ENCODE measurements at places on chromosomes 2 and 18. TPM values are rescaled to one million over a fixed set of nuclear protein-coding genes. Genes with fewer than 3 reads are reported as not detected.
A peak's percentile ranks its signal among the peaks of the same experiment; 100 is the strongest.

The CDH2 gene
- total RNA-seq, result 111 TPM

The ID2 gene
- total RNA-seq, result 389 TPM

The KLHL41 gene
- total RNA-seq, result 0.28 TPM

The FBXO15 gene
- 0.90 TPM for total RNA-seq

GRCh38 chr2:141699573-141699972 lies 431.2 kb downstream of the LRP1B start:
- H3K27ac ChIP-seq, result no peak overlapping the region
- H3K27me3 ChIP-seq, result no peaks in the 10 kb centered on the region
- no peaks in the 10 kb centered on the region for H3K36me3 ChIP-seq
- no peak for DNase-seq
- H3K4me3 ChIP-seq, result no peak overlapping the region
- H3K4me1 ChIP-seq, result no peaks in the 10 kb centered on the region

GRCh38 chr2:187485523-187485922 lies 37.5 kb upstream of the CALCRL start:
- H3K27ac ChIP-seq, result no peak overlapping the region
- H3K27me3 ChIP-seq, result no peaks in the 10 kb centered on the region
- H3K36me3 ChIP-seq, result peaks cover 13% of the 10 kb centered on the region
- no peak for DNase-seq
- no peak overlapping the region for H3K4me3 ChIP-seq

DNA sequence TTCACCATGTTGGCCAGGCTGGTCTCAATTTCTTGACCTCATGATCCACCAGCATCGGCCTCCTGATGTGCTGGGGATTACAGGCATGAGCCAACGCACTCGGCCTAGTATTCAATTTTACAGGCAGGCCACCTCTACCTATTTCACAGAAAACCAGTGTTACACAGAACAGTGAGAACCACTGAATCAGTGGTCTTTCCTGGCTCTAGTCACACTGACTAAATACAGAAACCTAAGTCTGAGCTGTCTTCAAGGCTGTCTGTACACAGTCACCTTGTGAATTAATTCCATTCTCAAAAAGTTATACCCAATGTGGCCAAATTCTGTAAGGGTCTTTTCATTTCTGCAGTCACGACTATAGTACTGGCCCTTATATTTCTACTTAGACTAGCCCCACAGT lies 3.5 kb downstream of the RNF149 start:
- H3K36me3 ChIP-seq, result no peaks in the 10 kb centered on the region
- peaks cover 12% of the 10 kb centered on the region for H3K4me1 ChIP-seq
- no peaks in the 10 kb centered on the region for H3K27me3 ChIP-seq
- H3K4me3 ChIP-seq, result no peak overlapping the region
- DNase-seq, result no peak

- peaks cover 15% of the 10 kb centered on the region for H3K4me1 ChIP-seq
- H3K27ac ChIP-seq, result peak overlapping the region; percentile 69
- peak; percentile 40 for DNase-seq
- H3K36me3 ChIP-seq, result no peaks in the 10 kb centered on the region
- H3K4me3 ChIP-seq, result peak overlapping the region; percentile 3
These were observed 88.3 kb downstream of the SLC8A1 start for GRCh38 chr2:40363631-40364030.

DNA sequence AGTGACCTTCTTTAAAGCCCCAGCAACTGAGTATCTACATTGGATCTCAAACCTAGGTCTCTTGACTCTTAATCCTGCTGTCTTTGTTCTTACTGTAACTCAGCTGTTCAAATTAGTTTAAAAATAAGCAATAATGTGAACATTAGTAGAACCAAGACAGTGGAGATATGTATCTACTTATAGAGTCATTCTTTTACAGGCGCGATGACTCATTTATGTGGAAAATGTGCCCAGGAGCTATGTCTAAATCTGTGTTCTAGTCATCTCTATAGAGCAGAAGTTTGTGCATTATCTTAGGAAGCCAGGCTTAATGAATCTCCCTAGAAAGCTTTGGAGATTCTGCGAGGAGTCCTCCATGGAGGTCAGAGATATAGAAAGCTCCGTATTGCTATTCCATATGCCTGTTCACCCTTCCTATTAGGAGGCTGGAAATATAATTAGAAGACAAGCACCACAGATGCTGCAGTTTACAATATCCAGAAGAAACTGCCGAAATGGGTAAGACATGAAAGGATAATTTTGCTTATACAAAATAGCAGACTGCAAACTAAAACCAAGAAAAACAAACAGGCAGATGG lies 211.6 kb downstream of the TRIB2 start:
- peaks cover 10% of the 10 kb centered on the region for H3K4me1 ChIP-seq
- peak; percentile 81 for DNase-seq
- H3K27ac ChIP-seq, result no peak overlapping the region

DNA sequence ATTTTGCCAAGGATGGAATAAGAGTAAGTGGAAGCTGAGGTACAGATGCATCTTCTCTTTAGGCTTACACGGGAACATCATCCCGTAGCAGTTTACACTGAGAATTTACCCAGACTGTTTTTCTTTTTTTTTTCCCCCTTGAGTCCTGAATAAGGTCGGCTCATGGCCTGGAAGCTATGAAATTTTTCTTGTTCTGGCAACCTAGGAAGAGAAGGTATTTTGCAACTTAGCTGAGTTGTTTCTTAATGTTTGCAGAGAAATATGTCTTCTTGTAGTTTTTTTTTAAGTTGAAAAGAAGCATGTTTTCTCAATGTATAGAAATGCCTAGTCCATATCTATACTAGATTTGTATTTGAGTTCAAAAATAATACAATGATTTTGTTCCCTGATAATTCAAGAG lies 712.5 kb downstream of the TDRD15 start:
- H3K36me3 ChIP-seq, result no peaks in the 10 kb centered on the region
- peak overlapping the region; percentile 39 for H3K27ac ChIP-seq
- H3K27me3 ChIP-seq, result no peaks in the 10 kb centered on the region

DNA sequence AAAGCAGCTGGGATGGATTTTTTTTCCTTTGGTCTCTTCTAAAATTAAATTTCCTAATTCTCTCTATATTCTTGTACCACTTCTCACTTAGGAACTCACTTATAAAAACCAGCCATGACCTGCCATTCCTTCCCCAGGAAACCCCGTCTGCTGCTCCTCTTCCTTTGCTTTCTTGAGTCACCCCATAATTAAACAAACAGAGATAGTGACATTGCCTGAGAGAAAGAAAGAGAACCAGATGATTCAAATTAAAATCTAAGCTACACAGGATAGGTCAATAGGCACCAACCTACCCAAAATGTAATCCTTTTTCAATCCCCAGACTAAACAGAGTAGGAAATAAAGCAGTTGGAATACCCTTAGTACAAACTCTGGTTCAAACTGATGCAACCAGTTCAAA lies 9.7 kb downstream of the STK39 start:
- peaks cover 17% of the 10 kb centered on the region for H3K4me1 ChIP-seq
- H3K4me3 ChIP-seq, result no peak overlapping the region
- peak; percentile 82 for DNase-seq
- no peaks in the 10 kb centered on the region for H3K36me3 ChIP-seq
- no peaks in the 10 kb centered on the region for H3K27me3 ChIP-seq

GRCh38 chr2:160813506-160813858 lies 319.9 kb upstream of the RBMS1 start:
- no peaks in the 10 kb centered on the region for H3K4me1 ChIP-seq
- no peaks in the 10 kb centered on the region for H3K27me3 ChIP-seq
- H3K36me3 ChIP-seq, result no peaks in the 10 kb centered on the region
- H3K4me3 ChIP-seq, result no peak overlapping the region
- no peak overlapping the region for H3K27ac ChIP-seq

GRCh38 chr2:26809876-26810577 lies 24.2 kb downstream of the CENPA start:
- no peak for DNase-seq
- H3K4me3 ChIP-seq, result no peak overlapping the region
- peaks cover 27% of the 10 kb centered on the region for H3K27me3 ChIP-seq
- no peaks in the 10 kb centered on the region for H3K4me1 ChIP-seq
- no peaks in the 10 kb centered on the region for H3K36me3 ChIP-seq

DNA sequence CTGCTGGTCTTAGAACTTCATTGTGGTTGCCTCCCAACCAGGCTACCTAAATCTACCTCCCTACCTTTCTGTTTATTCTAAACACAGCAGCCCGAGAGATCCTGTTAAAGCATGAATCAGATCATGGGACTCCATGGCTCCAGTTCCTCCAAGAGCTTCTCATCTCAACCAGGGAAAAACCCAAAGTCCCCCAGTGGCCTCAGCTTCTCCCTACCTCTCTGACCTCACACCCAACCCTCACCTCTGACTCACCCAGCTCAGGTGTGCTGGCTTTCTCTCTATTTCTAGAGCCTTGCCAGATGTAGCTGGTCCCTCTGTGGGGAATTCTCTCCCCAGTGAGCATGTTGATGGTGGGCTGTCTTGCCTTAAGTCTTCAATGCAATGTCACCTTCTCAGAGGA lies 93.8 kb upstream of the COPS8 start:
- H3K27me3 ChIP-seq, result peaks cover 36% of the 10 kb centered on the region
- no peak for DNase-seq
- H3K36me3 ChIP-seq, result no peaks in the 10 kb centered on the region
- no peak overlapping the region for H3K27ac ChIP-seq
- H3K4me1 ChIP-seq, result no peaks in the 10 kb centered on the region
- no peak overlapping the region for H3K4me3 ChIP-seq

GRCh38 chr2:232884001-232884421 lies 13.9 kb downstream of the SNORC start:
- H3K36me3 ChIP-seq, result no peaks in the 10 kb centered on the region
- H3K27ac ChIP-seq, result no peak overlapping the region

DNA sequence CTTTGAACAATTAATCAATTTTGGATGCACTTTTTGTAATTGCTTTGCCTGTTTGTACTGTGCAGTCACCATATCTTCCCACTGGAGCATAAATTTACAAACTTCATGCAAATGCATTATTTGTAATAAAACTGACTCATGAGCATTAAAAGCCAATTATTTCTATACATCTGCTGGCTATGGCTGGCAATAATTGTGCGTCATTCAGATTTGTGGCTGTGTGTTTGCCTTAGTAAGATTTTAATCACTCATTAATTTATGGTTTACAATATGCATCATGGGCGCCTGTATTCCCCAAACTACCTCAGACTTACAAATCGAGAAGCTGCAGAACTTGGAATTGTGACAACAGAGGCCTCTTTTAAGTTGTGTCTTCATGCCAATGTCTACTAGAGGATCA lies 132.4 kb upstream of the TRIB2 start:
- H3K4me3 ChIP-seq, result no peak overlapping the region
- H3K27ac ChIP-seq, result no peak overlapping the region
- no peak for DNase-seq
- no peaks in the 10 kb centered on the region for H3K36me3 ChIP-seq
- H3K27me3 ChIP-seq, result no peaks in the 10 kb centered on the region

- no peak for DNase-seq
- H3K27me3 ChIP-seq, result no peaks in the 10 kb centered on the region
- no peak overlapping the region for H3K27ac ChIP-seq
- H3K4me3 ChIP-seq, result no peak overlapping the region
- H3K4me1 ChIP-seq, result no peaks in the 10 kb centered on the region
These were observed 24.1 kb downstream of the CFLAR start for GRCh38 chr2:201139836-201140604.

DNA sequence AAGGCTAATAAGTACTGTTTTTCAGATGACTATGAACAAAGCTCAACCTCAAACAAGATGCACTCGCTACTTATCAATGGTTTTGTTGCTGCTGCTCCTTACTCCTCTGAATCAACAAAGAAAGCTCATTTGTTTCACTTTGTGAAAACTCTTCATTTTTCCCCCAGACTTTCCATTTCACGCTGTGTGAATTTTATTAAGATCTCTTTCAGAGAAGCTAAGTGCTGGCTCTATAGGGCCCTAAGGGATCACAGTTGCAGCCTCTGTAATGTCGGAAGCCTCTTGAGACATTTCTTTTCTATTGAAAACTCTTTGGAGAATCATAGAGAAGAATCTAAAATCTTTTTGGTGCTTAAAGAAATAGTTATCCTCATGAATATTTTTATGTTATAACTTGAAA lies 209.8 kb downstream of the CD226 start:
- no peaks in the 10 kb centered on the region for H3K36me3 ChIP-seq
- no peak for DNase-seq
- H3K27ac ChIP-seq, result no peak overlapping the region
- H3K4me3 ChIP-seq, result no peak overlapping the region

DNA sequence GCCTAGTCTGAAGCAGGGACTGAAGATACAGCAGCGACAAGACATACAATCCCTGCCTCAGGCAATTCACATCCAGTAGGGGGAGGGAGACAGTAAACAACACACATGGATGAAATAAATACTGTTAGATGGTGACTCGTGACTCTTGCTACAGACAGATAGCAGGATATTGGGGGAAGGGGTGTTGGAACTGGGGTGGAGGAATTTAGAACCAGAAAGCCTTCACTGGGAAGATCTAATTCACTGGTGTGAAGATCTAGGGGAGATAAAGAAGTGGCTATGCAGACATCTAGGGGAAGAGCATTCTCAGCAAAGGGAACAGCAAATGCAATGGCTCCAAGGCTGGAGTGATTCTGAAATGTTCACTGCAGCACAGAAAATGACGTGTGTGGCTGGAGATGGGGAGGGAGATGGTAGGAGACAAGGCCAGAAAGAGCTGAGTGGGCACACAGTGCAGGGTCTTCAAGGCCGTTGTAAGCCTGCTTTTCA lies 52.6 kb upstream of the TMEM163 start:
- H3K27me3 ChIP-seq, result no peaks in the 10 kb centered on the region
- no peak overlapping the region for H3K4me3 ChIP-seq
- H3K27ac ChIP-seq, result no peak overlapping the region
- no peaks in the 10 kb centered on the region for H3K4me1 ChIP-seq

- no peaks in the 10 kb centered on the region for H3K36me3 ChIP-seq
- peaks cover 24% of the 10 kb centered on the region for H3K4me1 ChIP-seq
- no peak overlapping the region for H3K4me3 ChIP-seq
- H3K27me3 ChIP-seq, result no peaks in the 10 kb centered on the region
- DNase-seq, result no peak
These were observed 61.1 kb downstream of the ODC1 start for GRCh38 chr2:10387033-10387432.

- peak; percentile 88 for DNase-seq
- no peak overlapping the region for H3K4me3 ChIP-seq
- peak overlapping the region; percentile 86 for H3K27ac ChIP-seq
- H3K4me1 ChIP-seq, result peaks cover 13% of the 10 kb centered on the region
- no peaks in the 10 kb centered on the region for H3K36me3 ChIP-seq
These were observed 122.5 kb upstream of the RND3 start for GRCh38 chr2:150609831-150610582.

DNA sequence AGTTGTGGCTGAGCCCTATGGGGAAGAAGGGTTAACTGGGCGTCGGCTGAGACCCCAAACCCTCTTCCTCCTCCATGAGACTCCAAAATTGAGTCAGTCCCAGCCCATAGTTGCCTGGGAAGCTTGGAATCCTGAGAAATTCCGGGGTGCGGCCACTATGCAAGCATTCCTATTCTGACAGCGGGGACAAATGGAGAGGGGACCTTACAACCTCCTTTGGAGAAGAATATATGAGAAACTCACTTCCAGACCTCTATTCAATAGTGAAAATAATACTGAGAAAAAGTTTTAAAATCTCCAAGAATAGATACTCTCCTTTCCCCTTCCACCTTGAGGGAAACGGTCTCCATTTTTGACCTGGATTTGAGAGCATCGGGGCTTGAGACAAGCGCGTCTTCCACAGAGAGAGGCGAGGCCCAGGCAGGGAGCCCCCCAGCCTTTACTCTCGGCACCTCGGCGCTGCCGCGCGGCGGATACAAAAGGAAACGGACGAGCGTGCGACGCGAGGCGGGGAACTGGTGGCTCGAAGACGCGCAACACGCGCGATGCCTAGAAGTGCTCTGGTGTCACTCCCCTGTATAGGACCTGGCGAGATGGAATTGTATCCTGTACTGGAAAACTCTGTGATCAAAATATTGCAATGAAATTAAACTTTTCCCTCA lies 11.1 kb downstream of the NR4A2 start:
- H3K36me3 ChIP-seq, result peaks cover 9% of the 10 kb centered on the region
- DNase-seq, result no peak
- no peaks in the 10 kb centered on the region for H3K4me1 ChIP-seq
